ENCODE measurements at places on chromosomes 7 and 10.

GRCh38 chr10:47301833-47302232, 1.8 kb downstream of the GDF10 start:
- no peak for DNase-seq

- DNase-seq: no peak
Measured at GRCh38 chr7:102101926-102102325, 184.7 kb upstream of the SH2B2 start.

- DNase-seq: no peak
Measured at GRCh38 chr7:140214075-140214684, 37.4 kb upstream of the KDM7A start.

GRCh38 chr7:103123529-103123928, 25.4 kb downstream of the NAPEPLD start:
- no peak for DNase-seq

DNA sequence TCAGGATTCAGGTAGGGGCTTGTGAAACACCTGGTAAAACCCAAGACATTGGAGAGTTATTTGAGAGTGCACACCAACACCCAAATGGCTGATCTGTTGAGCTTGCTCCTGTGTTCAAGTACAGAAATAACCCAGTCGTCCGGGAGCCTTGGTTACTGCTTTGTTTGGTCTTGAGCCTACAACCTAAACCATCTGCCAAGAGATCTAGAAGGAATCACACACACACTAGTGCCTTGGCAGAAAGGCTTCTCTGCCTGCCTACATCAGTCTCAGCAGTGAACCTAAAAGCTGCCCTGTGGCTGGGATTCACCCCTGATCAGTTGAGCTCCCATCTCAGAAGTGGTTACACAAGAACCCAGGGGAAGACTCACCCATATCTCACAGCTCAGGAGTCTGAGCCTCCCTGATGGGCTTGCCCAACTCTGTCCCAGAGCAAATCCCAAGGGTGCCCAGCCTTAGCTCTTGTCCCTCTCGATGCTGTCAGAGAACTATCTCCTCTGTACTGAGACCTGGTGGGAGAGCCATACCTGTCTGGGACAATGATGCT, 167.6 kb downstream of the CXCL12 start:
- DNase-seq: no peak

DNA sequence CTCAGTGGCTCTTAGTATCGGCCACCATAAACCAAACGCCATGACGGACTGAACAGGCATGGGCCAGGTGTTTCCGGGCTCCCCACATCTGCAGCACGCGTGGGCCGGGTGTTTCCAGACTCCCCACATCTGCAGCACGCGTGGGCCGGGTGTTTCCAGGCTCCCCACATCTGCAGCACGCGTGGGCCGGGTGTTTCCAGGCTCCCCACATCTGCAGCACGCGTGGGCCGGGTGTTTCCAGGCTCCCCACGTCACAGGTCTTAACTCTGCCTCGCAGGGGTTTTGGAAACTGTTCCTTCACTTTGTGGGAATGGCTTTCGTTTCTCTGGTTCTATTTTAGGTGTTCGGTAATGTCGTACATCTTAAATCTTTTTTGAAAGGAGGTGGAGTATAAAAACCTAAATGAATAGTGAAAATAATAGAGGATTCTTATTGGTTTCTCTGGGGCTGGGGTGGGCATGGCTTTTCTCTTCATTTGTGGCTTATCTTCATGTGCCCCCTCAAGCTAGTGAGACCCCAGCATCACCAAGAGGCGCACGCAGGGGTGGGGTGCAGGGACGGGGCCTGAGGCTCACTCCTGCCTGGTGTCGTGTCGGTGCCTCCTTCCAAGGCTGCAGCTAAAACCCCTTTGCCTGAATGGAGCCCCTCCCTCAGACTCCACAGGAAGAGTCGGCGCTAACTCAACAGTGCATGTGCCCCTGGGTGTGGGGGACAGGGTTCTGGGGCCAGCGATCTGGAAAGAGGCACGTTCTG, 126.3 kb downstream of the WDR37 start:
- no peak for DNase-seq

DNA sequence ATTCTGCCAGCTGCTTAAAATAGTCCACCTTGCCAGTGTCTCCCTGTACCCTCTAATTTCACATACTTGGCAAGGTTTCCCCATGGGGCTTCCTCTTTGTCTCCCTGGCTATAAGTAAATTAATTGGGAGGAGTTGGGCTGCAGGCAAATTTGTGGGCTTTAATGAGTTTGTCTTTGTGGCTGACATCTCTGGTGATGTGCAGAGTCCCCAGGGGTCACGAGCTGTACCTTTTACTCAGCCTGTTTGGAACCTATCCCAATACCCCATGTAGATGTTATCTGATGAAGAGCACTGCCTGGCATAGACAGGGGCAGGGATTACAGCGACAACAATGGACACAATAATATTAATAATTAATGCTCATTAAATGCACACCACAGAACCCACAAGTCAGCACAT, 132.5 kb downstream of the SLIT1 start:
- no peak for DNase-seq

Measured in substantia nigra (tissue), 51 donors.